Activated naive CD8-positive, alpha-beta T cell treated with anti-CD3 and anti-CD28 coated beads, Interleukin-2, amount 10 ng/mL, durations not matched to agents 7 days and 5 days (primary cell): ENCODE measurements at places on chromosomes 6 and 20. TPM values are rescaled to one million over a fixed set of nuclear protein-coding genes. Genes with fewer than 3 reads are reported as not detected.

- DNase-seq: no peak
Measured at GRCh38 chr20:38383147-38383546, 36.9 kb downstream of the LBP start.

The PTCHD4 gene
- total RNA-seq: not detected

DNA sequence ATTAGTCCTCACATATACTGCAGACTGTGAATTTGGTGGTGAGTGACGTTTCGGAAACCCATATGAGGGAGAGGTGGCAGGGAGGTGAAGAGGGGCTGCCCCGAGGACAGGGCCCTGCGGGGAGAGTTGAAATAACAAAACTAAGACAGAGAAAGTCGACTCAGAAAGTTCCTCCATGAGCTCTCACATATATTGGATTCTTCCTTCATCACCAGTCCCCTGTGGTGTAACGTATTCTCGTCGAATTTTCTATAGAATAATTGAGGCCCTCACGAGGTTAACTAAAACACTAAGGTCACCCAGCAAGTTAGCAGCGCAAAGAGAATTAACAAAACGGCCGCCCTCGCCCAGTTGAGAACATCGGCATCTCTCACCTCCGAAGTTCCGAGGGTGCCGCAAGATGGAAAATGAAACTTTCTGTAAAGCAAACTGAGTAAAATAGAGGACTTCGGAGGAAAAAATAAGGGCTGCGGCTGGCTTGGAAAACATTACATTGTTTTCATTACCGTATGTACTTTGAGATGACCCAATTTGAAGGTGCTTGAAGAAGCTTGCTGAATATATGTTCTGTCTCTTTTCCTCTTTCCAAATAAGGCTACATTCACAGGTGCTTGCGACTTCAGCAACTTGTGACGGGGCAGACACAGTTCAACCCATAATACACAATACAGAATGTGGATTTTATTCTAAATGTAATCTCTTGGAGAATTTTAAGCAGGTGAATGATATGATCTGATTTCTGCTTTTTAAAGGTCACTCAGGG lies 490.9 kb upstream of the JARID2 start:
- DNase-seq: no peak

- no peak for DNase-seq
Measured at GRCh38 chr6:137358273-137358672, 135.9 kb downstream of the OLIG3 start.

DNA sequence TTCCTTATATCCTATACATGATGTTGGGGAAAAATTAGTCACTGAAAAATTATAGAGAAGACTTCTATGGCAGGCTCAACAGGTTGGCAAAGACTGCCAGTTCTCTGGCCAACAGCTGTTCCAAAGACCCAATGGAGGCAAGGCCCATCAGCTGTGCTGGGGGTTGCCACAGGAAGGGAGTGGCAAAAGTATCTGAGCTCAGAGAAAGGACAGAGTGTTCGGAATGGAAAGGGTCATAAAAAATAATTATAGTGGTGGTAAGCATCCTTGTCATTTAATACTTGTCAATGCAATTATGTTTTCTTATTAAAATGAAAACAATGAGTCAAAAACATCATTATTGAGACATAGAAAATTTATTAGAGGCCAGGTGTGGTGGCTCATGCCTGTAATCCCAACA lies 36.1 kb downstream of the FASTKD5 start:
- DNase-seq: no peak

The NRSN1 gene
- total RNA-seq: not detected

DNA sequence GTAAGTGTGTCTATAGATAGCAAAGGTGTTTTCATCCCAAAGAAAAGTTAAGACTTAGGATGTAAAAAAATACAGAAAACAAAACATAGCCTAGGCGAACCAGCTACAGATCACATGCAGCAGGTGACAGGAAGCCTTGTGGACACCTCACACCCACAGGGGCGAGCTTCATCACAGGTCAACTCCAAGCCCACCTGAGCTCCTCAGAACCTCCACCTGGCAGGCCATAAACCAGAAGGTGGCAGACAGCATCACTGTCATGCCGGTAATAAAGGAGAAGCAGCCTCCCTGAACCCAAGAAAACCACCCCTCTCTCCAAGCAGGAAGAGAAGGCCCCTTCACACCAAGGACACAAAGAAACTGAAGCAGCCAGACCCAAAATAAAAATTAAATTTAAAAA lies 1.0 kb downstream of the RALGAPA2 start:
- DNase-seq: peak; percentile 40

GRCh38 chr6:123804014-123804786 lies 535 bp downstream of the NKAIN2 start:
- peak; percentile 29 for DNase-seq

- DNase-seq: no peak
Measured at GRCh38 chr20:62955519-62956386, 3.2 kb downstream of the SLC17A9 start.

DNA sequence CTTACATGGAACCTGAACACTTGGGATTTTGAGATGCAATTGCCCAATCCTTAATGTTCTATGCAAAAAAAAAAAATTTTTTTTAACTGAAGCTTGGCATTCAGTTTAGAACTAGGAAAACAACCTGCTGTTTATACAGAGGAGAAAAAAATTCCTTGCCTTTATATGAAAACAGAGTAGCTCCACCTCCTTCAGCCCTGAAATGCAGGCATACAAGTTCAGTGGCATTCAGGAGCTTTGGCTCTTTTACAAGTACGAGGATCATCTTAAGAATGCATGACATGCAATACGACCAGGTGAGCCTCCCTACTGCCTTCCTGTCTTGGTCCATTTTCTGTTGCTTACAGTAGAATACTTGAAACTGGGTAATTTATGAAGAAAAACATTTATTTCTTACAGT lies 20.4 kb downstream of the PAX1 start:
- DNase-seq: no peak

GRCh38 chr6:89209457-89209856 lies 7.7 kb downstream of the GABRR1 start:
- DNase-seq: no peak

The IMPG1 gene
- total RNA-seq: not detected

- DNase-seq: no peak
Measured at GRCh38 chr6:112802144-112802543, 455.0 kb downstream of the RFPL4B start.

DNA sequence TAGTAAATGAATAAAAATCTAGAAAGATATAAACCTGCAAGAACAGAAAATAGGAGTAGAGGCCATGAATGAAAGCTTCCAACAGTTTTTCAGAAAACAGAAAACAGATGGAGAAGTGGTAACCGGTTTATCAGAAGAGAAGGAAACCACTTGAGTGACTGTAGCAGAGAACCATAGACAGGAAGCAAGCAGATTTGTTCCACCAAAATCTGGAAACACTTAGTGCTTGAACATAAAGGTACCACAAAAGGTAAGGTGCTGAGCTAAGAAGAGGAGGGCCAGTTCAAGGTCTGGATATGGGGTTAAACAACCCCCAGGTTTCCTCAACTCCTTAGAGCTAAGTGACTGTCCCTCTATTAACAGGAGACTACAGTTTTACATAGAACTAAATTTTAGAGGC lies 9.2 kb upstream of the KIAA0319 start:
- DNase-seq: no peak
